ENCODE measurements at places on chromosomes 3 and 15.

DNA sequence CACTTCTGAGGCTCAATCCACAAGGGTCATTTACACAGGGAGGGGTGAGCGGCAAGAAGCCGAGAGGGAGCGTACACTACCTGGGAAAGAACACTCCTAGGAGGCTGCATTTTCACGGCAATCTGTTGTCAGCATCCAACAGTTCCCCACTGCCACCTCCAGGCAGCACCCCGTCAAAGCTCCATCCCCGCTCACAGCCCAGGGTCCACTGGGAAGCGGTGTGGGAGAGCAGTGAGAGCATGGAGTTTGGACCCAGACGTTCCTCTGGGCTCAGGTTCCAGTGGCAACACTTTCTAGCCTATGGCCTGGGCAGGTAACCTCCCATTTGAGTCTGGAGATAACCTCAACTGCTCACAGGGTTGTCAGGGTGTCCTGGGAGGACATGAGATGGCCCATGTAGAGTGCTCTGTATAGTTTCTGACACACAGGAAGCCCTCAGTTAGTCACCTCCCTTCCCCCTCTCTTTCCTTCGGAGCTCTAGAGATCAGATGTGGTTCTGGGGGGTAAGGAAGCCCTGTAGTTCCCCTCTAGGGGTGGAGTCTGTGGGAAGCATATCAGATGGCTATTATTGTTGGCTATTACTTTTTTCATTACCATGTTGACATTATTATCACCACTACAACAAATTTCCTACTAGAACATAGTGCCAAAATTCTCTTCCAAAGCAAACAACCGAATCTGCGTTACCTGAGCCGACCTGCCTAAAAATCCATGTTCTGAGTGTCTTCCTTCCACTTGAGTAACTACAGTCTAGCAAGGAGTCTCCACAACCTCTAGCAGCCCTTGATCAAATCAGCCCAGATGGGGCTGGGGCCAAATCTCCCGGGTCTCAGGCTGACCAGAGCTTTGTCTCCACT, 29.1 kb downstream of the RUVBL1 start:
- DNase-seq: peak; percentile 49

DNA sequence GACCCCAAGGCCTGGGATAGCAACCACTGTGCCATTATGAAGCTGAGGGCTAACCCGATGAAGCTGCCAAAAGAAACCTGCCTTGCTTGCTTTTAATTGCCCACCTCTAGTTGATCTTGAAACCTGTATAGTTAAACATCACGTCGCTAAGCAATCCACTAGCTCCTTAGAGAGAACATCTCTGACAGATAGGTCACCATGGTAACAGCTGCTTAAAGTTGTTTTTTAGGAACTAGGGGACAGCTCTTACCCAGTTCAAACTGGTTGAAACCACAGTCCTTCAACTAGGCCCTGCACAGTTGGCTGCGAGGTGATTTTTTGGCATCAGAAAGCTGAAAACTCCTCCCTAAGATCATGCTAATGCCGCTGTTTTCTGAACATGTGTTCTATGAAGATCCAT, 135.7 kb downstream of the EBLN2 start:
- DNase-seq: no peak

DNA sequence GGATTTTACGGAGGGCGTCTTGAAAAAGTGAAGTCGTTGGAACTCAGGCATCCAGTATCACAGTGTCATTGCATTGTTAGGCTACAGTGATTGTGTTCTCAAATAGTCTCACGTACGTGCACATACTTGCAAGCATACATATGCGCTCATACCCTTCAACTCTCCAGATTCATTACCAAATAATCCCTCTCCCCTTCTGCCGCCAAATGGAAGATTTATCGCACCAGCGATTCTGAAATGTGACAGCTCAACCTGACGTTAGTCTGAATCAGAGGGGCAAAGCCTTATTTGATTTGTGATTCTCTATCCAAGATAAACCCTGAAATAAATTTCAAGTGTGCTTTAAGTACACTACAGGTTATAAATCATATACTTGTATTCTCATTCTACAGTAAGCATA, 119.4 kb downstream of the GADL1 start:
- DNase-seq: no peak

GRCh38 chr3:170695486-170696064, 109.7 kb upstream of the SLC7A14 start:
- DNase-seq: peak; percentile 34

GRCh38 chr3:19891740-19892139, 42.3 kb downstream of the EFHB start:
- DNase-seq: peak; percentile 45

DNA sequence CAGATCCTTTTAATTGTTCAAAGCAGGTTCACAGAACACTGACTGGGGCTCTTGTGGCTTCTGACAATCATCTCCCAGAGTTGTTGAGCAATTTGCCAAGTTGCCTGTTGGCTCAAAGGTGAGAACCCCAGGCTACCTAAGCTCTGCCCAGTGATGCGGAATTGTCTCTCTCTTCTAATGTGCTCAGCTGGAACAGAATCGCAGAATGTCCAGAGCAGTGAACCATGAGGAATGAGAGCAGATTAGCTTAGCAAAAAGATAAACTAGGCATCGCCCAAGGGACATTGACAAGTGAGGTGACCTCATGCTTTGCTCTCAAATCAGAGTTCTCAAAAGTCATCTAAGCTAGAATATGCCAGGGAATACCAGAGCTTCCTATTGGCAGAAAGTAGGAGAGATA, 148.1 kb downstream of the WDR76 start:
- no peak for DNase-seq

DNA sequence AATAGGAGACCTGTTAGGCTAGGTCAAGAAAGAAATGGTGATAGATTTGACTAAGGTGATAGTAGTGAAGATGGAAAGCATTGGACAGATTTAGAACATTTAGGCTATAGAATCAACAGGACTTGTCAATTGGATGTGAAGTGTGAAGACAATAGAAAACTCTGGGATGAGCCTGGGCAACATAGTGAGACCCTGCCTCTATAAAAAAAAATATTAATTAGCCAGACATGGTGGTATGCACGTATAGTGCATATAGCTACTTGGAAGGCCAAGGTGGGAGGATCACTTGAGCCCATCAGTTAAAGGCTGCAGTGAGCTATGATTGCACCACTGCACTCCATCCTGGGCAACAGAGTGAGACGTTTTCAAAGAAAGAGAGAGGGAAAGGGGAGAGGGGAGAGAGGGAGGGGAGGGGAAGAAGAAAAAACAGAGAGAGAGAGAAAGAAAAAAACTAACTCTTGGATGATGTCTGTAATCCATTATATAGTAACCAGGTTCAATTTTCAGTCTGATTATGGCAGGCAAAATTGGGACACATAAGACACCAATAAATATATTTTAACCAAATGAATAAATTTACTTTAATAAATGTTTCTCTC, 9.6 kb downstream of the SENP8 start:
- no peak for DNase-seq

DNA sequence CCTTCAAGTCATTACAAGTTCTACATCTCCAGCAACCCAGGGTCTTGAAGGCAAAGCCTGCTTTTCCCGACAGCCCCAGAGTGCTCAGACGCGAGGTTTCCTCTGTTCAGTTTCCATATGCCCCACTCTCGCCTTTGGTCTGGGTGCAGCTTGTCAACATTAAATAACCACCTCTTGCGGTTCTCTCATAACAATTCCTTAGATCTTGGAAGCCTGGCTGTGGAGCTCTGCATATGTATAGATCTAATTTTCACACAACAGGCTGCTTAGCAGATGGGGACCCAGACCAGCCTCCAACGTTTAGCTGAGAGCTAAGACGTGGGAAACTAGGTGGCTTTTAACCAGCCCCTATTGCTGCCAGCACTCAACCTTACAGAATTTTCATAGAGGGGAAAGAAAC, 295.5 kb downstream of the RPLP1 start:
- DNase-seq: no peak

GRCh38 chr3:114351123-114351821, 57.4 kb downstream of the TIGIT start:
- DNase-seq: no peak

DNA sequence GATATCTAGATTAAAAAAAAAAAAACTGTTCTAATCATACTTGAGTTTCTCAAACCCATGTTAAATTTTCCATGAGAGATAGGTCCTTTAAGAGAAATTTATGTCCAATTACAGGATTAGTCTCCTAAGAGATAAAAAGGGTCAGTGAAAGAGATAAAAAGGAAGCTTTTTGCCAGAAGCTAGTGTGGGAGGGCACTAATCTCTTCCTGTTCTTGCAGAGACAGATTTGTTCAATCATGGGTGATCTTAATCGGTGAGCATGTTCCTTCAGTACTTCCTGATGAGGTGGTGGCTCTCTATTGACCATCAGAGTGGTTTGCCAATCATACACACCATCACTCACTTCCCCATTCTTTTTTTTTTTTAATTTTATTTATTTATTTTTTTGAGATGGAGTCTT, 16.9 kb upstream of the LPP start:
- DNase-seq: no peak

- DNase-seq: no peak
Measured at GRCh38 chr15:86044981-86045380, 34.7 kb upstream of the AGBL1 start.

GRCh38 chr3:46215810-46216414, 7.8 kb upstream of the CCR1 start:
- peak; percentile 16 for DNase-seq

- no peak for DNase-seq
Measured at GRCh38 chr3:69326855-69327300, 59.0 kb downstream of the FRMD4B start.

- no peak for DNase-seq
Measured at GRCh38 chr15:95446854-95447253, 883.6 kb upstream of the NR2F2 start.

- peak; percentile 30 for DNase-seq
Measured at GRCh38 chr3:15040844-15041243, 24.3 kb downstream of the MRPS25 start.

GRCh38 chr15:80891006-80891405, 98.6 kb downstream of the MESD start:
- DNase-seq: no peak

DNA sequence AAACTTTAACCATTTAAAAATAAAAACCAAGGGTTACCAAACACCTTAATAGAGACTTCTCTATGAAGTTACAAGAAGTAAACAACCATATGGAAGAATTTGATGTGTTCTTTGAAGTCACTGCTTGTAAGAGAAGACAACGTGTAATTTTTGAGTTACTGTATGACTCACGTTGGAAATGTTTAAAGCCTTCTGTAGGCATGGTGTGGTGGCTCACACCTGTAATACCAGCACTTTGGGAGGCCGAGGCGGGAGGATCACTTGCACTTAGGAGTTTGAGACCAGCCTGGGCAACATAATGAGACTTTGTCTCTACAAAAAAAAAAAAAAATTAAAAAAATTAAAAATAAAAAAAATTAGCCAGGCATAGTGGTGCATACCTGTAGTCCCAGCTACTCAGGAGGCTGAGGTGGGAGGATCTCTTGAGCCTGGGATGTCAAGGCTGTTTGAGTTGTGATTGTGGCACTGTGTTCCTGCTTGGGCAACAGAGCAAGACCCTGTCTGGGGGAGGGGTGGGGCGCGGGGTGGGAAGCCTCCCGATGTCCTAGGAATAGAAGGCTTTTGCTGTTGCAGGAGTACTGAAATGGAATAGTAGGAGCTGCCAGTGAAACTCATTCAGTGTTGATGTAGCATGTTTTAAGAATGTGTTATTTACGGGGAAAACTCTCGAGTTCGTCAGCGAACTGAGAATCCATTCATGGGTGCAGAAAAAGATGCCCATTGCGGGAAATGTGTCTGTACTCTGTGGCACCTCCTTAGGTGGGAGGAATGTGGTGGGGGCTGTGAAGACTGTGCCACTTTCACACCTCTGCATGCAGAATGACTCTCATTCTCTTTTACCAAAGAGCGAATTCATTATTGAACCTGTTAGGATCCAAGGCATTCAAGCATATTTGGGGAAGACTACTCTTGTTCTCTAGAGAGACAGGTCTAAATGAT, 134.2 kb downstream of the FNDC3B start:
- no peak for DNase-seq

GRCh38 chr3:42492508-42493080, 9.8 kb upstream of the VIPR1 start:
- DNase-seq: no peak

GRCh38 chr15:70302360-70302759, 204.6 kb upstream of the TLE3 start:
- DNase-seq: no peak

DNA sequence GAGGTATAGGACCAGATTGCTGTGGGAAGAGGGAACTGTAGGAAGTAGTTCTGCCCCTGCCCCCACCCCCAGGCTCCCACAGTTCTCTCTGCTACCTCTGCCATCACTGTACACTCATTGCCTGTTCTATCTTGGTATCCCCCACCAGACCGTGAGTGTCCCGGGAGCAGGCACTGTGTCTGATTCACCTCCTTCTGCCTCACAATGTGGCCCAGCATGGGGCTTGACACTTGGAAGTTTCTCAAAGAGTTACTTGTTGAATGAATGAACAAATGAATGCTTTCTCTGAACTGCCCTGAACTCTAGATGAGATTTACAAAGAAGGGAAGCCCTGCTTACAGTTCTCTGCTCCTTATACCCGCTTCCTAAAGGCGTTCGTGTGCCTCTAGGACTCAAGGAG, 27.1 kb upstream of the PIK3CB start:
- DNase-seq: peak; percentile 64

GRCh38 chr15:35305031-35305550, 220.0 kb upstream of the NANOGP8 start:
- peak; percentile 33 for DNase-seq

DNA sequence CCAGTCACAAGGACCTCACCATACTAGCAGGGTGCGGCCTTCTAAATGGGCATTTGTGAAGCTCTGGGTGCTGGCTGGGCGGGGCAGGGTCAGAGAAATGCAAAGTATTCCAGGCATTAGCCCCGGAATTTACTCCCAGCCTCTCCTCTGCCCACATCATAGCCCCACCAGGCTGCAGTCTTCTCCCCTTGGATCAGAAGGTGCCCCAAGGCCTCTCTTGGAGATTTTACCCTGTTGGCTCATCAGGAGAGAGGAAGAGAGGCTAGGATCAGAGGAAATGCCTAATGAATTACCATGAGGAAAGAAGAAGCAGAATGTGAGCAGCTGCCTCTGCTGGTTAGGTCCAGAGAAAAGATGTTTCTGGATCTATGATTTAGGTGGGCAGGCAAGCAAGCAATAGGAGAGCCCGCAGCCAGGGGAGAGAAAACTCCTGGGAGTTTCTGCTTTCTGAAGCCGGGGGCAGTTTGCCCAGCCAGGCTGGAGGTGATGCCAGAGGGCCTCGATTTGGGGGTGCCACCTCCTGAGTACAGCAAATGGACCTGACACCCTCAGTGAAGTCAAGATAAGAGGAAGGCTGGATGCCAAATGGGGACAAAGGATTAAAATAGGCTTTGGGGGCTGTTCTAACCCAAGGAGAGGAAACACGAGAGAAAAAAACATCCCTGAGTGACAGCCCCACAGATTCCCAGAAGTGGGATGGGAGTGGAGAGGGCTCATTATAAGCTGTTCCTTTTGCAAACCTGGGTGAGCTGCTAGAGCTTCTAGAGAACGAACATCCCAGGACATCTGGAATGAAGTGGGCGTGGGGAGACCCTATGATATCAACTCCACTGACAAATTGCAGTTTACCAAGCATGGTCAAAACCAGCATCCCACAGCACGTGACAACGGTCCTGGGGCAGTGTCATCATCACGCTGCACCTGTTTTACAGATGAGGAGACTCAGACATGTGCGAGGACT, 65.4 kb downstream of the BDH1 start:
- peak; percentile 74 for DNase-seq

Measured in iris pigment epithelial cell (primary cell).